ENCODE measurements at places on chromosomes 4 and X. TPM values are rescaled to one million over a fixed set of nuclear protein-coding genes. Genes with fewer than 3 reads are reported as not detected.

GRCh38 chr4:185695743-185696142 lies 116.3 kb downstream of the SORBS2 start:
- no peaks in the 10 kb centered on the region for H3K4me1 ChIP-seq
- H3K27ac ChIP-seq = no peak overlapping the region
- H3K36me3 ChIP-seq = no peaks in the 10 kb centered on the region
- peaks cover 2% of the 10 kb centered on the region for H3K27me3 ChIP-seq

- no peak for DNase-seq
- H3K4me3 ChIP-seq = peak overlapping the region; percentile 60
- H3K36me3 ChIP-seq = peaks cover 8% of the 10 kb centered on the region
- no peaks in the 10 kb centered on the region for H3K27me3 ChIP-seq
- H3K4me1 ChIP-seq = peaks cover 70% of the 10 kb centered on the region
- peak overlapping the region; percentile 78 for H3K27ac ChIP-seq
These were observed 45.8 kb upstream of the IL21 start for GRCh38 chr4:122666527-122667245.

- H3K27ac ChIP-seq = no peak overlapping the region
- no peaks in the 10 kb centered on the region for H3K27me3 ChIP-seq
- H3K36me3 ChIP-seq = no peaks in the 10 kb centered on the region
- no peaks in the 10 kb centered on the region for H3K4me1 ChIP-seq
- DNase-seq = no peak
These were observed 733.7 kb upstream of the PABPC4L start for GRCh38 chr4:134935320-134935719.

GRCh38 chr4:16721613-16722291 lies 176.7 kb downstream of the LDB2 start:
- H3K4me3 ChIP-seq = no peak overlapping the region
- no peaks in the 10 kb centered on the region for H3K36me3 ChIP-seq
- peaks cover 3% of the 10 kb centered on the region for H3K4me1 ChIP-seq
- H3K27ac ChIP-seq = no peak overlapping the region
- DNase-seq = no peak
- H3K27me3 ChIP-seq = no peaks in the 10 kb centered on the region

DNA sequence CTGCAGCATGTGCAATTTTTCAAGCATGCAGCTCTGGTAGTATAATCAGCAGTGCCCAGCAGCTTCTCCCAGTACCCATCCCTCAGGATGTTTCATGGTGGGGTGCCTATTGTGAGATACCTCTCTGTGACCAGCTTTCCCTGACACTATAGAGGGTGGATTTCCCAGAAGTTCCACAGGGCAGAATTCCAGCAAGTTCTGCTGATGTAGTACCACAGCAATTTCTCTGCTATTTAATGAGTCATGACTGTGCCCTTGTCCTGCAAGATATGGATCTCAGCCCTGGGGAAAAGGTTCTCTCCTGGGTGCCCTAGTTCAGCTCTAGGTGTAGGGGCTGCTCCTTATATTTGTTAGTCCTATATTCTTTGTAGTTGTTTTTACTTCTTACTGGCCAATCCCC lies 174.8 kb downstream of the ENOX2 start:
- H3K27me3 ChIP-seq = no peaks in the 10 kb centered on the region
- H3K36me3 ChIP-seq = peaks cover 22% of the 10 kb centered on the region
- no peaks in the 10 kb centered on the region for H3K4me1 ChIP-seq
- no peak overlapping the region for H3K4me3 ChIP-seq
- H3K27ac ChIP-seq = no peak overlapping the region

DNA sequence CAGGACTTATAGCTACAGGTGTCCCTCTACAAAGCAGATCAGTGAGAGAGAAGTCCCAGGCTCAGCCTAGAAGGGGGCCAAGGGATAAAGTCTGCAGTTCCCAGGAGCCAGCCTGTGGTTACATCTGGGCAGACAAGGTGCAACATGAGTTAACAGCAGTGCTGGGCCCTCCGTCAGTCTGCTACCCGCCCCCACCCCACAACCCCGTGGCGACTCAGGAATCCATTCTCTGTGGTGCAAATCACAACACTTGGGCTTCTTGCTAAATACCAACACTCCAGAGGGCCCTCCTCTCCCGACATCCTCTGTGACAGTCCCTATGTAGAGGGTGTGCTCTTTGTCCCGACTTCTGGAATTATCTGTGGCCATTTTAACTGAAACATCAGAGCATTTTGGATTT lies 13.8 kb downstream of the GPM6B start:
- H3K4me1 ChIP-seq = no peaks in the 10 kb centered on the region
- H3K27ac ChIP-seq = no peak overlapping the region
- H3K36me3 ChIP-seq = no peaks in the 10 kb centered on the region
- H3K4me3 ChIP-seq = no peak overlapping the region

- DNase-seq = no peak
- no peaks in the 10 kb centered on the region for H3K4me1 ChIP-seq
- H3K4me3 ChIP-seq = no peak overlapping the region
- H3K27me3 ChIP-seq = no peaks in the 10 kb centered on the region
These were observed 726.4 kb upstream of the MAGEB2 start for GRCh38 chrX:29488919-29489318.

- H3K36me3 ChIP-seq = no peaks in the 10 kb centered on the region
- DNase-seq = no peak
- no peak overlapping the region for H3K4me3 ChIP-seq
- no peak overlapping the region for H3K27ac ChIP-seq
These were observed 9.3 kb upstream of the PRMT9 start for GRCh38 chr4:147693218-147693617.

DNA sequence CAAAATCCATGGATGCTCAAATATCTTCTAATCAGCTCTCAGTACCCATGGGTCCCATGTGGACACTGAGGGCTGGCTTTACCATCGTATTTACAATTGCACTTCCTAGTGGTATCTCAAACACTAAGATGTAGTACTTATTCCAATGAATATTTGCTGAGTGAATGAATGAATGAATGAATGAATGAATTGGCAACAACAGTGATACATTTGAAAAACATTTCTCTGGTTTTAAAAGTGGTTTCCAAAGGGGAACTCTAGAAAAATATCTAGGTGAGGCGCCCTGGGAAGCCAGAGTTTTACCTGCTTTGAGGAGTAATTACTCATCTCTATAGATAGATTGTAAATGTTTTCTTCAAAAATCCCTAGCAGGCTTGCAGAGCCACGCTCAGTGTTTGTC lies 76.6 kb downstream of the CYTL1 start:
- H3K4me1 ChIP-seq = no peaks in the 10 kb centered on the region
- H3K4me3 ChIP-seq = no peak overlapping the region
- H3K36me3 ChIP-seq = no peaks in the 10 kb centered on the region
- DNase-seq = no peak
- no peaks in the 10 kb centered on the region for H3K27me3 ChIP-seq
- H3K27ac ChIP-seq = no peak overlapping the region

- no peaks in the 10 kb centered on the region for H3K36me3 ChIP-seq
- H3K27ac ChIP-seq = no peak overlapping the region
- H3K27me3 ChIP-seq = peaks cover 81% of the 10 kb centered on the region
These were observed 752 bp downstream of the SEPTIN11 start for GRCh38 chr4:76950052-76950955.

DNA sequence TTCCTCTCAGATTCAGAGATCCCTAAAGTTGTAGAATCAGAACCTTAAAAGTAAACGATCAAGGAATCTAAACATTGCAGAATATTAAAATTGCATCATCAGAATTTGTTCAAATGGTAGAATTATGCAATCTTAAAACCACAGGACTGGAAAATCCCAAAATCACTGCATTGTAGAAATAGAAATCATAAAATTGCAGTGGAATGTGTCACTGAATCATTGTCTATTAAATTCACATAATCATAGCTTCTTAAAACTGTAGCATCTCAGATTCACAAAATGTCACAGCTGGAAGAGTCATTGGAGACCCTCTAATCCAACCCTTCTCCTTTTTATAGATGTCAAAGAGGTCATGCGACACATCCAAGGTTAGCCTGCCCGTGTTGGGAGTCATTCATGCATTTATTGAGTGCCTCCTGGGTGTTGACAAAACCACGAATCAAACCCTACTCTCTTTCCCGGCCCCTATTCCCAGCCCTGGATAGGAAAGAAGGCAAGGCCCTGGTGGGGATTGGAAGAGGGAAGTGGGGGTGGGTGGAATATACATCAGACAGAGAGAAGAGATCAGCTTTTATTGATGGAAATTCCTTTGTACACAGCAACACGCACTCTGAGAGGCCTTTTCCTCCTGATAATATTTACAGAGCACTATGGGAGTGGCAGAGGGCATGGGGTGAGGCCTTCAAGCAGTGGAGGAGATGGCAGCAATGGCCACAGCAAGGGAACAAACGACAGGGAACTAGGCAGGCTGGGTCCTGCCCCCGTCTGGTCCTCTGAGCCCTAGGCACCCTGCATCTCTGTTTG lies 15.4 kb downstream of the IQSEC2 start:
- peaks cover 29% of the 10 kb centered on the region for H3K4me1 ChIP-seq
- H3K36me3 ChIP-seq = no peaks in the 10 kb centered on the region
- DNase-seq = no peak
- peaks cover 18% of the 10 kb centered on the region for H3K27me3 ChIP-seq
- H3K4me3 ChIP-seq = no peak overlapping the region

DNA sequence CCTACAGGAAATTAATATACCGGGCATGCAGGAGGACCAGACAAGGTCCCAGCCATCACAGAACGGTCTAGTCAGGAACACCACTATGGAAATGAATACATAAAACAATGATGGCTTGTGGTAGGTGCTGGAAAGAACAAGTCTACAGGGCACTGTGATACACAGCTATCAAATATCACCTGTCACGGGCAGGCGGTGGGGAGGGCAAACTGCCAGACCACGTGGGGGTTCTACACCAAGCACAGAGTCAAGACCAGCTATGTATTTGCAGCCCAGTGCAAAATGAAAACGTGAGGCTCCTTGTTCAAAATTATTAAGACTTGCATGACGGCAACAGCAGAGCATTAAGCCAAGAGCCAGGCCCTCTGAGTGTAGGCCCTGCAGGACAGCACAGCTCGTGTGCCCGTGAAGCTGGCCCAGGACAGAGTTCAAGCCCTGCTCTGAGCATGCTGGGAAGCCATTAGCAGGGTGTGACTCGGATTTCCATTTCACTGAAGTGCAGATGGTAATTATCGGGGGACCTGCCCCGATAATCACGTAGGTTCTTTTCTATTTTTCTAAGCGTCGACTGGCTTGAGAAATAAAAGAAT lies 83.6 kb downstream of the JAKMIP1 start:
- no peak for DNase-seq
- H3K4me3 ChIP-seq = no peak overlapping the region
- H3K27ac ChIP-seq = no peak overlapping the region
- H3K4me1 ChIP-seq = peaks cover 21% of the 10 kb centered on the region

- peaks cover 45% of the 10 kb centered on the region for H3K4me1 ChIP-seq
- H3K27me3 ChIP-seq = no peaks in the 10 kb centered on the region
- peak overlapping the region; percentile 78 for H3K27ac ChIP-seq
- peaks cover 11% of the 10 kb centered on the region for H3K36me3 ChIP-seq
These were observed 227.7 kb downstream of the BCOR start for GRCh38 chrX:39869846-39870601.

Gene SLC25A53
- 4.1 TPM for total RNA-seq

Gene HELT
- total RNA-seq = not detected

Gene MID1IP1
- total RNA-seq = 96.6 TPM
